ENCODE measurements at places on chromosomes 16 and 17.

- H3K4me1 ChIP-seq, result peaks cover 51% of the 10 kb centered on the region
- H3K4me3 ChIP-seq, result peak overlapping the region; percentile 82
- DNase-seq, result peak; percentile 76
Measured at GRCh38 chr17:8126491-8127066, 2.7 kb upstream of the HES7 start.

- no peak overlapping the region for H3K27ac ChIP-seq
- peaks cover 11% of the 10 kb centered on the region for H3K36me3 ChIP-seq
- DNase-seq, result no peak
- no peaks in the 10 kb centered on the region for H3K27me3 ChIP-seq
- H3K4me3 ChIP-seq, result no peak overlapping the region
Measured at GRCh38 chr17:46175891-46176290, 17.3 kb downstream of the KANSL1 start.

- no peaks in the 10 kb centered on the region for H3K4me1 ChIP-seq
- no peak overlapping the region for H3K27ac ChIP-seq
- no peak for DNase-seq
- H3K27me3 ChIP-seq, result no peaks in the 10 kb centered on the region
- H3K36me3 ChIP-seq, result no peaks in the 10 kb centered on the region
- no peak overlapping the region for H3K4me3 ChIP-seq
Measured at GRCh38 chr17:68584581-68585303, 16.4 kb downstream of the FAM20A start.

GRCh38 chr17:75325348-75325747 is 36.1 kb upstream of the SLC25A19 start:
- H3K27ac ChIP-seq, result peak overlapping the region; percentile 1
- no peak for DNase-seq
- H3K4me1 ChIP-seq, result peaks cover 3% of the 10 kb centered on the region
- H3K36me3 ChIP-seq, result peaks cover 37% of the 10 kb centered on the region
- H3K4me3 ChIP-seq, result no peak overlapping the region
- no peaks in the 10 kb centered on the region for H3K27me3 ChIP-seq

- H3K4me3 ChIP-seq, result no peak overlapping the region
- DNase-seq, result peak; percentile 93
- H3K36me3 ChIP-seq, result no peaks in the 10 kb centered on the region
- H3K27ac ChIP-seq, result no peak overlapping the region
- no peaks in the 10 kb centered on the region for H3K27me3 ChIP-seq
- H3K4me1 ChIP-seq, result peaks cover 16% of the 10 kb centered on the region
Measured at GRCh38 chr17:5902181-5903140, 167.7 kb upstream of the WSCD1 start.
